ENCODE measurements at places on chromosomes 5 and 9.

DNA sequence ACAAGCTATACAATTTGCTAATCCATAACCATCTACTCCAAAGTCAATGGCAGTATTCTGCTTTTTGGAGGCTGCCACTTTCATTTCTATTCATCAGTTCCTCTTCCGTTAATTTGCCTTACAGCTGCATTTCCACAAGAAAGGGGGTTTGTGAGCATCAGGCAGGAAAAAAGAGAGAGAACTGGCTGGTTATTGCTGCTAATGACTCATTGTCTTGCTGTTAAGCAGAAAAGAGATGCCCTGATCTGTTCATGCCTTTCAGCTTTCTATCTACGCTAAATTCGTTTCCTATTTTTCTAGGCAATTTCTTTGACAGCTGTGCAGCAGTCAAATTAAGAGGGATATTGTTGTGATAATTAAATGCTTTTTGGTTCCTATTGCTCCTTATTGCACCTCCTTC, 65.9 kb upstream of the GNAQ start:
- no peak for DNase-seq

GRCh38 chr5:130331332-130331731, 427.1 kb downstream of the CHSY3 start:
- DNase-seq: no peak

DNA sequence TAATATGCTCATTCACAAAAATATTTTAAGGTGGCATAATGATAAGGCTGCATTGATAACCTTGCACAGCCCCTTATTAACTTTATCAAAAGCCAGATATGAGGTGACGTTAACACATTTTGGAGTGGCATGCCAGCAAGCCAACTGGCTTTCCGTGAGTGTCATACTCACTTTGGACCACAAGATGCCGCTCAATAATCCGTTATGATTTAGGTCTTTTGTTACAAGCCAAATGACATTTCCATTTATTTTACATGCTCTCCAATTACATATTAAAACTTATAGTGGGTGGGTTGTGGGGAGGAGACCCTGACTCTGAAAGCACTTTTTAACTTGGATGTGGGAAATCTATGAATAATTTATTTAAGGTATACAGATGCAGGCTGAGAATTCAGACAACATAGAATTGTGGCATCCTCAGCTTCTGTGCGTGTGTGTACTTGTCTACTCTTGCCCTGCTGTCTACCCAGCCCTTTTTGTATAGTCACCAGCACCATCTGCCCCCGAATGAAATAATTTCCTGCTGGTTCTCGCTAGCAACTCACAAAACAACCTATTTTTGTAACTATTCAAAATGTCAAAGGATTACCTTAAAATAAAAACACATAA, 305.1 kb downstream of the PSAT1 start:
- DNase-seq: peak; percentile 90

DNA sequence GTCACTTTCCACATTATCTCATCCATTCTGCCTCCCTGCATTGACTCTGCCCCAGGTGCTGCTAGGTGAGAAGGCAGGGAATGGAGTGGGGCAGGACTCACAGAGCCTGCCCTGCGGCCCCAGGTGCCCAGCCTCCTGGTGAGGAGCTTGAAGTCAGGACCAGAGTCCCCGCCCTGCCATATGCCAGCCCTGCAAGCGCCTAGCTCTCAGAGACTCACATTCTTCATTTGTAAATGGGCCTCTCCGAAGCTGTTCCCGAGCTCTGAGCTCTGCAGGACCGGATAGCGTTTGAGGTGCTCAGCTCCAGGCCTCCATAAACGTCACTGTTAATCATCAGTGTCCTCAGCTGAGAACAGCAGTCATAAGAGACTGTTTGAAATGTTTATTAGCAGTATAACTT, 75.1 kb upstream of the STXBP1 start:
- peak; percentile 62 for DNase-seq

GRCh38 chr9:78997296-78997695, 574.5 kb upstream of the TLE4 start:
- DNase-seq: no peak

- no peak for DNase-seq
Observed at GRCh38 chr5:95599252-95599651, 20.6 kb upstream of the GPR150 start.

GRCh38 chr9:14956208-14956607, 46.0 kb upstream of the FREM1 start:
- no peak for DNase-seq

DNA sequence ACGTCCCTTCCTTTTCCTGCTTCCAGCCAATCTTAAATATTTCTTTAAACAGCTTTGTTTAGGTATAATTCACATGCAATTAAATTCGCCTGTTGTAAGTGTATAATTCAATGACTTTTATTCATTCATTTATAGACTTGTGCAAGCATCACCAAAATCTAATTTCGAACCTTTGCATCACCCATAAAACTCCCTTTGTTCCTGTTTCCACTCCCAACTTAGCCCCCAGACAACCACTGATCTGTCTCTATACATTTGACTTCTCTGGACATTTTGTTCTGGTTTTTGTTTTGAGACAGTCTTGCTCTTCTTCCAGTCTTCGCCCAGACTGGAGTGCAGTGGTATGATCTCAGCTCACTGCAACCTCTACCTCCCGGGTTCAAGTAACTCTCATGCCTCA, 71.5 kb downstream of the NR6A1 start:
- DNase-seq: no peak

DNA sequence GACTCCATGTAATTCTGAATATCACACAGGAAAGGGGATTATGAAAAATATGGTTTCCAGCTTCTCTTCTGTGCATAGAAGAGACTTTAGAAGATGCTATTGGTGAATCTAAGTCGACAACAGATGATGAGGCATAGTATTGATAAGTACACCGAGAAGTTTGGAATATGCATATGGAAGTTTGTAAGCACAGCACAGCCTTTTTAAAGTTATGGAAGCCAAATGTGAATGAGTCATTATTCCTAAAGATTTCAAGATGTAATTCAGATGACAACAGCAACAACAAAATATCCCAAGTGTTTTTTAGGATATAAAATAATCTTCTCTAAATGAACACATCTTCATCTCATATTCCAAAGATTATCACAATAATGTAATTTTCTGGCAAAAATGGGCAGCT, 1723.3 kb downstream of the EFNA5 start:
- DNase-seq: no peak

- DNase-seq: no peak
Observed at GRCh38 chr9:106994463-106994862, 131.5 kb downstream of the ZNF462 start.

- DNase-seq: no peak
Observed at GRCh38 chr9:84903963-84904362, 234.4 kb downstream of the NTRK2 start.

GRCh38 chr9:68919661-68920060, 94.3 kb downstream of the PRKACG start:
- DNase-seq: no peak

DNA sequence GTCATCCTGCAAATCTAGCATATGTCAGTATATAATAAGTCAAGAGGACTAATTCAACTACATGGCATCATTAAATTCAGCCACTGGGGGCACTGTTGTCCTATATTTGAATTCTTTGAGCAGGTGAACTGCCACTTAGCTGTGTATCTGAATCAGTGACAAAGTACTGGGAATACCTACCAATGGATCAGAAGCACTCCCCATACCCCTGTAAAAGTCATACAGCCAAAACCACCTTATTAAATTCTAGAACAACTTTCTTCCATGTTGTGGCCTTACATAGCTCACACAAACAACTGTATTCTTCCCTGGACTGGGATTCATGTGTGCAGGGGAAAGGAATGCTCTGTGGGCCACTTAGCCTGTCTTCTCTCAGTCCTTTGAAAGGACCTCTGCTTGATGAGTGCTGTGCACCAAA, 57.4 kb upstream of the PLPP6 start:
- DNase-seq: peak; percentile 95

- DNase-seq: no peak
Observed at GRCh38 chr5:95317085-95317484, 32.2 kb upstream of the MCTP1 start.

DNA sequence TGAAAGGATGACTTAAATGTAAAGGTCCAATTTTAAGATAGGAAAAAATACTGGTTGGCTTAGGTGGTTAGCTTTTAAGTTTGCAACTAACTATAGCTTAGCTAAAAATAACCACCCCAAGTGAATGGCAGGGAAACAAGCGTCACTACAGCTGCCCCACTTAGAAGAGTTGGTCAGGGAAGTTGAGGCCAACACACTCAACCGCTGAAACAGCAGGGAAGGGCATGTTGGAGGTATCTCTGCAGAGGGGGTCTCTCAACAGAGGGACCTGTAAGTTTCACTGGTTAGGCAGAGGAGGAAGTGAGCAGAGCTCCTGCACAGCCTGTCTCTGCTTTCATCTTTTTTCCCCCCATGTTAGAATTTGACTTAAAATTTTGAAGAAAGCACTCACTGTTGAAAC, 75.3 kb downstream of the LHFPL2 start:
- DNase-seq: no peak

DNA sequence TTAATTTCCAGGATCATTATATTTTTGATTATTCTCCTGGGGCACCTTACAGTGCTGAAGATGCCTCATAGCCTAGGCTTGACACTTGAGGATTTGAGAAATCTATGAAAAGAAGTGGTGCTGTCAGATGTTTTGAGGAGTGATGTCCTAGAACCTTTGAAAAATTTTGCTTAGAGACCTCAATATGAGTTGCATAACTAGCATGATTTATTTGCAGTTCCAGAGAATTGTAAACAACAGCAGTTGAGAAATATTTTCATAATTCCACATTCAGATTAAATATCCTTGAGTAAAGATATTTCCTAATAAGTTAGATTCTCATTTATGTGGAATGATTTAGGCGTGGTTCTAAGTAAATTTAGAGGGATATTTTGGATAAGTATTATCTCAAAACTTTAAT, 225.8 kb downstream of the ADAMTSL1 start:
- no peak for DNase-seq

- DNase-seq: no peak
Observed at GRCh38 chr9:33818847-33819500, 2.0 kb downstream of the UBE2R2 start.

- DNase-seq: no peak
Observed at GRCh38 chr5:155017610-155018009, 4.1 kb downstream of the KIF4B start.

- no peak for DNase-seq
Observed at GRCh38 chr9:38172586-38172985, 103.6 kb upstream of the SHB start.

GRCh38 chr9:106405871-106406435, 457.0 kb upstream of the ZNF462 start:
- DNase-seq: no peak

DNA sequence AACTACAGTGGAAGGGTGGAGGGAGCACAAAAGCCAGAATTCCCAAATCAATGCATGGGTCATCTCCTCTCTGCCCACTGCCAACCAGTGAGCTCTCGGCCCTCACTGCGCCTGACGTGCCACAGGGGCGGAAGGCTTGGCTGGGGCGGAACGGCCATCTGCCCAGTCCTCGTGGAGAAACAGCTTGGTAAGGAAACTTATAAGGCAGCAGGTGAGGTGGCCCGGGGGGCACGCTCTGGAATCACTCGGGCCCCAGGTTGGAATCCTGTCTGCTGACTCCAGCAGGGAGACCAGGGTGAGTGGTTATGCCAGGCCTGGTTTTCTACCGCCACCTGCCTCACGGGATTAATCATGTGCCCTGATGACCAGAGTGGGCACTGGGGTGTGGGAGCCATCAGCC, 52.3 kb downstream of the VAV2 start:
- DNase-seq: no peak

GRCh38 chr9:6418764-6419163, 5.8 kb downstream of the UHRF2 start:
- no peak for DNase-seq

DNA sequence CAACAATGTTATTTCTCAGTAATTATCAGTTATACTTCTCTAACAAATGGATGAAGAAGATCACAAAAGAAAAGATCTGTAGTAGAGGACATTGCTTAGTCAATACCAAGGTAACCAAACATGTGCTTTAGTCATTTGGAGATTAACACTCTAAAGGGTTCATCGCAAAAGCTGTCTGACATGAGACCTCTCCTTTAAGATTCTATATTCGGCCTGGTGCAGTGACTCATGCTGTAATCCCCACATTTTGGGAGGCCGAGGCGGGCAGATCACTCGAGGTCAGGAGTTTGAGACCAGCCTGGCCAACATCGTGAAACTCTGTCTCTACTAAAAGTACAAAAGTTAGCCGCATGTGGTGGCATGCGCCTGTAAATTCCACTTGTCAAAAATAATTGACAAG, 18.3 kb upstream of the CKMT2 start:
- no peak for DNase-seq

DNA sequence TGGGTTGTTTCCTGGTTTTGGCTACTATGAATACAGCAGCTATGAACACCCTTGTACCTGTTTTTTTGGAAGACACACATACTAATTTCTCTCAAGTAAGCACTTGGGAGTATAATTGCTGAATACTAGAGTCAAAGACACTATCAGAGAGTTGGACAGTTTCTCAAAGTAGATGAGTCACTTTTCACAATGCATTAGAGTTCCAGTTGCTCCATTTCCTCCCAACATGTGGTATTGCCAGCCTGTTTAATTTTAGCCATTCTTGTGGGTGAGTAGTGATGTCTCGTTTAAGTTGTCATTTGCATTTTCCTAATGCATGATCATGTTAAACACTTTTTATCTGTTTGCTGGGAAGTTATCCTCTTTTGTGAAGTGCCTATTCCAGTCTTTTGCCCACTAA, 81.6 kb upstream of the GDNF start:
- DNase-seq: no peak

DNA sequence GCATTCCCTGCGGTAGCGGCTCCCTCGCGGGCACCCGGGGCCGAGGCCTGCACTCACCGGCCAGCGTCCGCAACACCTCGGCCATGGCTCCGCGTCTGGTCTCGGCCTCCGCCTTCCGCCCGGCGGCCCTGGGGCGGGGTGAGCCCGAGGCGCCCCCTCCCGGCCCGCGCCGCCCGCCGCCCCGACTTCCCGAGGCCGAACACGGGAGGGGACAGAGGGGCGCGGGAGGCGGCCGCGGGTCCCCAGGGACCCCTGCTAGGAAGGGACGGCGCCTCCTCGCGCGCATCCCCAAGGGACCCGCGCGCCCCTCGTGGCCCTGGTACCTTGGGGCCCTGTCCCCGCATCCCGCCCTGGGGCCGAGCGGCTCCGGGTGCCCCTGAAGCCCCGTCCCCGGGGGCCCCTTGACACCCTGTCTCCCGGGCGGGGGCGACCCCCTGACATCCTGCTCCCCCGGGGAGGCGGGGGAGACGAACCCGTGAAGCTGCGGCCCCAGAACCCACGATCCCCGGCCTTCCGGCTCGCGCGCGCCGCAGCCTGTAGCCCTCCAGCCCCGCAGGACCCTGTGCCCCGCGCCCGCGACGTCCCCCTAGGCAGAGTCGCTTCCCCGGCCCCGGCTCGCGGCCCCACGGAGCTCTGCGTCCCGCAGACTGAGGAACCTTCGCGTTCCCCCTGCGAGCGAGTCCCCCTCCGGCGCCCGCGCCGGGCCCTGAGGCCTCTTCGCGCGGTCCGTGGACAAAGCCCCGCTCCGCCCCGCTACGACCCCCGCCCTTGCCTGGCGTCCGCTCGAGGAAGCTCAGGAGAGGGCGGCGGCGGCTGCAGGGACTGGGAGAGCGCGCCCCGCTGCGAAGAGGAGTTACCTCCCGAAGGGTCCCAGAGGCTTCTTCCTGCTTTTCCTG, at the start of gene ABO:
Gene ABO (minus strand): TSS at position 97 of the 896 bp plus-strand sequence.
- DNase-seq: no peak

GRCh38 chr5:77262697-77263096, 52.2 kb downstream of the PDE8B start:
- DNase-seq: no peak

- DNase-seq: no peak
Observed at GRCh38 chr5:24141046-24141445, 503.7 kb downstream of the CDH10 start.

- DNase-seq: no peak
Observed at GRCh38 chr5:84696651-84697050, 312.0 kb upstream of the EDIL3 start.

Measured in NCI-H1694 (cell line).